Vein endothelial cell (primary cell): ENCODE measurements at places on chromosomes 1 and 21. TPM values are rescaled to one million over a fixed set of nuclear protein-coding genes. Genes with fewer than 3 reads are reported as not detected.

ANKRD34A gene
- total RNA-seq: 0.19 and 0.33 TPM in 2 replicates

MED8 gene
- total RNA-seq: 42.8 and 46.2 TPM in 2 replicates

MIXL1 gene
- 0.10 TPM in 1 of 2 replicates, not detected in the other for total RNA-seq

LDLRAD1 gene
- total RNA-seq: not detected in 2 replicates

PAQR6 gene
- total RNA-seq: 0.33 and 0.57 TPM in 2 replicates

SIM2 gene
- total RNA-seq: under 0.01 TPM in 1 of 2 replicates, not detected in the other

PLA2G2F gene
- not detected in 2 replicates for total RNA-seq

CLCA1 gene
- not detected in 2 replicates for total RNA-seq

PLPPR4 gene
- total RNA-seq: 0.19 TPM in 1 of 2 replicates, not detected in the other

S100A2 gene
- total RNA-seq: 0.33 and 0.86 TPM in 2 replicates

VSIG8 gene
- not detected in 2 replicates for total RNA-seq

NID1 gene
- 167 and 256 TPM in 2 replicates for total RNA-seq

KLHL20 gene
- 32.0 and 36.6 TPM in 2 replicates for total RNA-seq

LCE6A gene
- total RNA-seq: not detected in 2 replicates

SPRR2G gene
- not detected in 2 replicates for total RNA-seq

KRTAP12-3 gene
- total RNA-seq: not detected in 2 replicates

XCL1 gene
- total RNA-seq: not detected in 2 replicates

MSH4 gene
- 0.10 and 0.33 TPM in 2 replicates for total RNA-seq

KIAA1614 gene
- 4.0 and 4.6 TPM in 2 replicates for total RNA-seq

SLC35F3 gene
- total RNA-seq: not detected in 2 replicates

LRIG2 gene
- 21.9 and 25.4 TPM in 2 replicates for total RNA-seq

ADGRL2 gene
- 135 and 191 TPM in 2 replicates for total RNA-seq
